ENCODE measurements at places on chromosomes 13 and 19.

DNA sequence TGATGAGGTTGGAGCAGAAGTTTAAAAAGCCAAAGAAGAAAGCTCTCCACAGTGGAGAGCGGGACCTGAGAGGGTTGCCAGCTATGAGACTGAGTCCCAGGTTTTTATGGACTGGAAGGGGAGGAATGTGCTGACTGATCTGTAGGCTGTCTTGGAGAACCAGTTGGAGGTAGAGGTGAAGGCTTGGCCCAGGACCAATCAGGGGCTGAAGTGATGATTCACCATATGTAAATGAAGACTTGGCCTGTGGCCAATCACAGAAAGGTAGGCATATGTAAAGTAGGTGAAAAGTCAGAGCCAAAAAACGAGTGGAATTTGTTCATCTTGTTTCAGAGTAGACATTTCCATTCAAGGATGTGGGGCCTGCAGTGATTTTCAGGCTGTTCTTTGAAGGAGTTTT is 17.5 kb upstream of the KBTBD6 start:
- H3K27ac ChIP-seq = no peak overlapping the region
- H3K4me3 ChIP-seq = no peak overlapping the region
- no peaks in the 10 kb centered on the region for H3K4me1 ChIP-seq
- no peaks in the 10 kb centered on the region for H3K27me3 ChIP-seq
- no peaks in the 10 kb centered on the region for H3K36me3 ChIP-seq
- no peak for DNase-seq

- no peaks in the 10 kb centered on the region for H3K4me1 ChIP-seq
- H3K27me3 ChIP-seq = no peaks in the 10 kb centered on the region
- peak overlapping the region; percentile 20 for H3K27ac ChIP-seq
- no peaks in the 10 kb centered on the region for H3K36me3 ChIP-seq
Measured at GRCh38 chr13:34469196-34469986, 472.7 kb upstream of the NBEA start.

- no peak overlapping the region for H3K27ac ChIP-seq
- H3K4me1 ChIP-seq = peaks cover 8% of the 10 kb centered on the region
- no peaks in the 10 kb centered on the region for H3K36me3 ChIP-seq
- no peak overlapping the region for H3K4me3 ChIP-seq
Measured at GRCh38 chr19:1280636-1281568, 4.8 kb upstream of the EFNA2 start.

DNA sequence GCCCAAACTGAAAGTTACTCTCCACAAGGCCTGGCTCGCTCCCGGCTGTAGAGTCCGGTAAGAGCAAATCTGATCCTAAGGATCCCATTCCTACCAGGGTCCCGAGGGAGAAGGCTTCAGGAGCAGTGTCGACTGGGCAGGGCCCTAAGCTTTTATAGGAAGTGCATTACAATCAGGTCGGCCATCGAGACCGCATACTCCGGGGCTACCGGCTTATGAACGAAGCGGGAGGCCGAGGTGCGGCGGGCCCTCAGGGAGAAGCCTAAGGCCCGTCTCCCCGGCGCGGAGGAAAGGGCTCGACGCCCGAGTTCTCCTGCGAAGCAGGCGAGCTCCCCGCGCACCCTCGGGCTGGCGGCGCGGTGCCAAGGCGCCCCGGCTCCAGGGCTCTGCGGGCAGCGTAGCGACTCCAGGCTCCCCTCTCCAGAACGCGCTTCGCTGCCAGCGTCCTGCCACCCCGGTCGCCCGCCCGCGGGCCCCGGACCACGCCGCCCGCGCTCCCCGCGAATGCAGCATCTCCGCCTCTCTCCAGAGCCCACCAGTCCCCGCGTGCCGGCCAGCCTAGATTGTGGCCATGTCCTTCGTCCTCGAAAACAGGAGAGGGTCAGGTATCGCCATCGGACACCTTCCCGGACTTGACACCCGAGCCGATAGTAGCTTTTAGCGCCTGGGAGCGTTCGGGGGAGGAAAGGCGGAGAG is 1.4 kb downstream of the EFNB2 start:
- H3K27ac ChIP-seq = peak overlapping the region; percentile 80
- no peaks in the 10 kb centered on the region for H3K36me3 ChIP-seq
- no peaks in the 10 kb centered on the region for H3K4me1 ChIP-seq
- H3K27me3 ChIP-seq = no peaks in the 10 kb centered on the region

DNA sequence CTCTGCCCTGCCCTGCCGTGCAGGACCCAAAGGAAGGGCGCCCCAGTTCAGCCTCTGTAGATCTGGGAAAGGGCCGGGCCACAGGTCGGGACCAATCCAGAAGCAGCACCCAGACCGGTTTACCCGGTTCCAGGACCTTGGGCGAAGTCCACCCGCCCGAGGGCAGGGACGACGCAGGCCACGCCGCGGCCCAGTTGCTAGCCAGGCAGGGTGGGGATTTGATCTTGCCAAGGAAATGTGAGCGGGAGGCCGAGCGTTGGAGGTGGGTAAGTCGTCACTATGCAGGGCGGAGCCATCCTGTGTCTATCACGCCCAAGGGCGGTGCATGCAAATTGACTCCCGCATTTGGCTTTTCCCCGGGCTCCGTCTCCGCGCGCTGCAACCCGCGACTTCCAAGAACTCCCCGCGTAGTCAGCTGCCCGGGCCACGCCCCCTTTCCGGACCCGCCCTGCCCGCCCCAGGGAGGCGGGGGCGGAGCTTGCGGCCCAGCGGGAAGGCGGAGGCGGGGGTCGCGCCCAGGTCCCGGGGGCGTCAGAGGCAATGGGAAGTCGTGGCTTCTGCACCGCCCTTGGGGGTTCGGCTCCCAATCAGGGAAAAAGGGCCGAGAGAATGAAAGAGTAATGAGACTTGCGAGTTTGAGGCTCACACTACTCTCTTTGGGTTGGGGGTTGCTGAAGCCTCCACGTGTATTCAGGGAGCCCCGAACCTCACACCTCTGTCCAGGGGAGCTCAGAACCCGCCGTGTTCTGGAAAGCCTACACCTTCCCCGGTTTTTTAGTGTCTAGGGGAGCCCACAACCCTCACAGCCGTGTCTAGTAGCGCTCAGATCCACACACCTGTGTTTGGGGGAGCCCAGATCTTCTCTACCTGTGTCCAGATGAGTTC is 12.8 kb downstream of the IER2 start:
- H3K4me3 ChIP-seq = peak overlapping the region; percentile 35
- peak; percentile 99 for DNase-seq
- peaks cover 8% of the 10 kb centered on the region for H3K4me1 ChIP-seq
- H3K36me3 ChIP-seq = no peaks in the 10 kb centered on the region

DNA sequence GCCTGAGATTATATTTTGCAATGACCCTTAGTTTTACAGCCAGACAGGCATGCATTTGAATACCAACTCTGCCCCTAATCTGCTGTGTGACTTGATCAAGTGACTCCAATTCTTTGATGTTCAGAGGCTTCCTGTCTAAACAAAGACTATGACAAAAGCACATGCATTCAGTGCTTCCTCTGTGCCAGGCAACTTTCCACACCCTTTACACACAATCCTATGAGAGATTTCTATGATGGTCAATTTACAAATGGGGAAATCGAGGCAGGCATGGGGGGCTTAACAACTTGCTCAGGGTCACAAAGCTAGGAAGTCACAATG is 3.7 kb upstream of the LYPD3 start:
- DNase-seq = no peak
- H3K36me3 ChIP-seq = no peaks in the 10 kb centered on the region
- H3K27me3 ChIP-seq = no peaks in the 10 kb centered on the region
- H3K27ac ChIP-seq = no peak overlapping the region
- no peaks in the 10 kb centered on the region for H3K4me1 ChIP-seq
- no peak overlapping the region for H3K4me3 ChIP-seq

DNA sequence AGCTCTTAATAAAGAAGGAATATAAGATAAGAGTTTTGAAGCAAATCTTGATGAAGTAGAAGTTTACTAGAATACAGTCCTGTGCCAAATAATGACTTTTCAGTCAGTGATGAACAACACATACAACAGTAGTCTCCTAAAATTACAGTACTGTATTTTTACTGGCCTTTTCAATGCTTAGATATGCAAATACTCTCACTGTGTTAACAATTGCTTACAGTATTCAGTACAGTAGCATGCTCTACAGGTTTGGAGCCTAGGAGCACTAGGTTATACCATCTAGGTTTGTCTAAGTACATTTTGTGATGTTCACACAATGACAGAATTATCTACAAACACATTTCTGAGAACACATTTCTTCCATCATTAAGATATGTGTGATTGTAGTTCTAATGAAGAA is 316.7 kb upstream of the KLHL1 start:
- H3K4me3 ChIP-seq = no peak overlapping the region
- no peaks in the 10 kb centered on the region for H3K27me3 ChIP-seq
- no peak for DNase-seq
- no peaks in the 10 kb centered on the region for H3K4me1 ChIP-seq
- no peak overlapping the region for H3K27ac ChIP-seq

- no peak overlapping the region for H3K4me3 ChIP-seq
- DNase-seq = no peak
- H3K27me3 ChIP-seq = no peaks in the 10 kb centered on the region
- H3K36me3 ChIP-seq = no peaks in the 10 kb centered on the region
- no peak overlapping the region for H3K27ac ChIP-seq
Measured at GRCh38 chr13:21537105-21537504, 66.9 kb downstream of the MICU2 start.

DNA sequence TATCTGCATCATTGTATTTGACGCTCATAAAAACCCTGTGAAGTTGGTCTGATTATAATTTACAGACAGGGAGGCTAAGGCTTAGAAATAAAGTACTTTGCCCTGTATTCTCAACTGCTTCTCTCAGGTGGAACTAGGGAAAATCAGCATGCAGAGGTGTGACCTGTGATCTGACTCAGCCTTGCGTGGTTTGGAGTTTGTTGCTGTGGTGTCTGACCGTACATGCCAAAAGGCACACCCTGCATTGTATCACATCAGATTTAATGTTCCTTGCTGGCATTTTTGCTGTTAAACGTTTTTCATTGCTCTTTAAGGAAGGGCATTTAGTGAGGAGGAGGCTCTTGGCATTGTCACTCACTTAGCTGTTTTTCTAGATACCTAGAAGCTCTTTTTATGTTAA is 58.8 kb upstream of the C1QTNF9B start:
- H3K27me3 ChIP-seq = no peaks in the 10 kb centered on the region
- no peaks in the 10 kb centered on the region for H3K4me1 ChIP-seq

- no peaks in the 10 kb centered on the region for H3K36me3 ChIP-seq
- no peak for DNase-seq
- no peak overlapping the region for H3K4me3 ChIP-seq
- no peak overlapping the region for H3K27ac ChIP-seq
Measured at GRCh38 chr19:50465986-50466705, 10.2 kb upstream of the EMC10 start.

- no peak overlapping the region for H3K27ac ChIP-seq
- no peak overlapping the region for H3K4me3 ChIP-seq
- no peaks in the 10 kb centered on the region for H3K36me3 ChIP-seq
- DNase-seq = no peak
- H3K4me1 ChIP-seq = no peaks in the 10 kb centered on the region
Measured at GRCh38 chr19:28427376-28428083, 785.4 kb downstream of the UQCRFS1 start.

DNA sequence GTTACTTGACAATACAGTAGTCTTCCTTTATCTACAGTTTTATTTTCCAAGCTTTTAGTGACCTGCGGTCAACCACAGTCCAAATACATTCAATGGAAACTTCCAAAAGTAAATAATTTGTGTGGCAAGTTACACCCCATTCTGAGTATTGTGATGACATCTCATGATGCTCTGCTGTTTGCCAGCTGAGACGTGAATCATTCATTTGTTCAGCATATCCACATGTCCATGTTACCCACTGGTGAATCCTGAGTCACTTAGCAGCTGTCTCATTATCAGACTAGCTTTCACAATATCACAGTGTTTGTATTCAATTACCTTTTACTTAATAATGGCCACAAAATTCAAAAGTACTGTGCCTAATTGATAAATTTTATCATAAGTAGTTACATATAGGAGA is 179.8 kb downstream of the PRR20E start:
- H3K27me3 ChIP-seq = no peaks in the 10 kb centered on the region
- no peak overlapping the region for H3K4me3 ChIP-seq
- DNase-seq = no peak
- no peaks in the 10 kb centered on the region for H3K4me1 ChIP-seq
- H3K36me3 ChIP-seq = no peaks in the 10 kb centered on the region
- no peak overlapping the region for H3K27ac ChIP-seq

GRCh38 chr19:33683881-33684537 is 62.3 kb downstream of the CHST8 start:
- peaks cover 4% of the 10 kb centered on the region for H3K27me3 ChIP-seq
- H3K36me3 ChIP-seq = no peaks in the 10 kb centered on the region
- H3K4me3 ChIP-seq = no peak overlapping the region
- peak; percentile 45 for DNase-seq

DNA sequence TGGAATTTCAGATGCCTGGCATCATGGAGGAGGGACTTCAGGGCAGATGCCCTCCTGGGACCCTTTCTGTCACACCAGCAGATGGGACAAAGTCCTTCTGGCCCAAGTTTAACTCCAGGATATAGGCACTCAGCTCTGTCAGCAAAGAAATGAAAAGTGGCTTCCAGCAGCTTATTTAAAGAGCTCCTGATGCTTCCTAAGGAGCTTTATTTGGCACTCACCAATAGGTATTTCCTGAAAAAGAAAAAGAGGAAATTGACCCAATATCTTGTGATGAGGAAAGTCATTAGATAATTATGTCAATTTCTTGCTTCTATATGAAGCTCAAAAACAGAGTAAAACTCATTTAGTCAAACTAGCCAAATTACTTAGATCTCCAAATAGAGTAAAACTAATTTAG is 224.6 kb downstream of the RAP2A start:
- no peaks in the 10 kb centered on the region for H3K27me3 ChIP-seq
- H3K36me3 ChIP-seq = no peaks in the 10 kb centered on the region
- no peaks in the 10 kb centered on the region for H3K4me1 ChIP-seq
- H3K27ac ChIP-seq = no peak overlapping the region

- no peaks in the 10 kb centered on the region for H3K36me3 ChIP-seq
- H3K27me3 ChIP-seq = no peaks in the 10 kb centered on the region
- H3K4me3 ChIP-seq = no peak overlapping the region
- H3K27ac ChIP-seq = peak overlapping the region; percentile 72
- DNase-seq = peak; percentile 74
- peaks cover 65% of the 10 kb centered on the region for H3K4me1 ChIP-seq
Measured at GRCh38 chr19:40805258-40805868, 6.4 kb downstream of the EGLN2 start.

- no peaks in the 10 kb centered on the region for H3K27me3 ChIP-seq
- H3K4me1 ChIP-seq = no peaks in the 10 kb centered on the region
- H3K4me3 ChIP-seq = no peak overlapping the region
- no peak overlapping the region for H3K27ac ChIP-seq
- no peak for DNase-seq
Measured at GRCh38 chr19:51822946-51823345, 28.0 kb downstream of the FPR3 start.

GRCh38 chr13:49297338-49297737 is 49.6 kb downstream of the CDADC1 start:
- no peaks in the 10 kb centered on the region for H3K4me1 ChIP-seq
- H3K36me3 ChIP-seq = no peaks in the 10 kb centered on the region
- no peak for DNase-seq

DNA sequence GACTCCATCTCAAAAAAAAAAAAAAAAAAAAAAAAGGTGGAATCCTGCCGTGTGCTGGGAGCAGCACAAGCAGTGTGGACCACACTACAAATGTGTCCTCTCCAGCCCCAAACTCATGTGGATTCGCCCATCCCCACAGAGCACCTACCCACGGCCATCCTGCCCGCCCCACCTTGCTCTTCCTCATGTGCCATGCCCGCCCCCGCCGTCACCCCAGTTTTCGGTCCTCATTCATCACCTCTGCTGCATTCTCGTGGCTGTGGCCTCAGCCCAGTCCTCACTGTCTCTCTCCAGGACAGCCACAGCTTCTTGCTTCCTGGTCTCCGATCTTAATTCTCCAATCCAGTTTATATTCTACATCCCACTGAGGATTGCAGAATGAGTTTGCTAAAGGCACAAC is 80.0 kb upstream of the TM9SF2 start:
- no peaks in the 10 kb centered on the region for H3K36me3 ChIP-seq
- no peak overlapping the region for H3K4me3 ChIP-seq
- no peak for DNase-seq
- H3K4me1 ChIP-seq = no peaks in the 10 kb centered on the region
